ENCODE measurements at places on chromosomes 2 and 18. TPM values are rescaled to one million over a fixed set of nuclear protein-coding genes. Genes with fewer than 3 reads are reported as not detected.

SCG2 gene
- polyA plus RNA-seq = 35.8 TPM

XRCC5 gene
- polyA plus RNA-seq = 357 TPM

KCNIP3 gene
- 4.2 TPM for polyA plus RNA-seq

ANKRD29 gene
- 27.0 TPM for polyA plus RNA-seq

ZSWIM2 gene
- not detected for polyA plus RNA-seq

DES gene
- polyA plus RNA-seq = not detected

PJVK gene
- 6.1 TPM for polyA plus RNA-seq

SLC4A5 gene
- polyA plus RNA-seq = not detected

ECEL1 gene
- polyA plus RNA-seq = not detected

ERMN gene
- polyA plus RNA-seq = 18.7 TPM

CCDC178 gene
- polyA plus RNA-seq = not detected

CCDC141 gene
- 6.1 TPM for polyA plus RNA-seq

SMARCAL1 gene
- polyA plus RNA-seq = 3.3 TPM

NOL4 gene
- 12.3 TPM for polyA plus RNA-seq

TMEM182 gene
- polyA plus RNA-seq = 32.9 TPM

GAD1 gene
- polyA plus RNA-seq = 427 TPM

KRCC1 gene
- 27.9 TPM for polyA plus RNA-seq

SDC1 gene
- polyA plus RNA-seq = 9.0 TPM

UGT1A3 gene
- polyA plus RNA-seq = not detected

PRSS56 gene
- polyA plus RNA-seq = not detected

REG1B gene
- polyA plus RNA-seq = not detected

GPAT2 gene
- polyA plus RNA-seq = not detected

MYCN gene
- polyA plus RNA-seq = 28.8 TPM

TEX44 gene
- not detected for polyA plus RNA-seq

RAB17 gene
- polyA plus RNA-seq = not detected

CFAP65 gene
- polyA plus RNA-seq = 2.5 TPM

ZBTB7C gene
- 1.1 TPM for polyA plus RNA-seq

IL1B gene
- polyA plus RNA-seq = not detected

PNPT1 gene
- polyA plus RNA-seq = 35.1 TPM

NAT8 gene
- polyA plus RNA-seq = not detected

Measured in Purkinje cell (primary cell).